Activated T-helper 1 cell treated with Interleukin-2 at 50 U/mL for 16 hours (primary cell): ENCODE measurements at places on chromosomes 4 and X.

DNA sequence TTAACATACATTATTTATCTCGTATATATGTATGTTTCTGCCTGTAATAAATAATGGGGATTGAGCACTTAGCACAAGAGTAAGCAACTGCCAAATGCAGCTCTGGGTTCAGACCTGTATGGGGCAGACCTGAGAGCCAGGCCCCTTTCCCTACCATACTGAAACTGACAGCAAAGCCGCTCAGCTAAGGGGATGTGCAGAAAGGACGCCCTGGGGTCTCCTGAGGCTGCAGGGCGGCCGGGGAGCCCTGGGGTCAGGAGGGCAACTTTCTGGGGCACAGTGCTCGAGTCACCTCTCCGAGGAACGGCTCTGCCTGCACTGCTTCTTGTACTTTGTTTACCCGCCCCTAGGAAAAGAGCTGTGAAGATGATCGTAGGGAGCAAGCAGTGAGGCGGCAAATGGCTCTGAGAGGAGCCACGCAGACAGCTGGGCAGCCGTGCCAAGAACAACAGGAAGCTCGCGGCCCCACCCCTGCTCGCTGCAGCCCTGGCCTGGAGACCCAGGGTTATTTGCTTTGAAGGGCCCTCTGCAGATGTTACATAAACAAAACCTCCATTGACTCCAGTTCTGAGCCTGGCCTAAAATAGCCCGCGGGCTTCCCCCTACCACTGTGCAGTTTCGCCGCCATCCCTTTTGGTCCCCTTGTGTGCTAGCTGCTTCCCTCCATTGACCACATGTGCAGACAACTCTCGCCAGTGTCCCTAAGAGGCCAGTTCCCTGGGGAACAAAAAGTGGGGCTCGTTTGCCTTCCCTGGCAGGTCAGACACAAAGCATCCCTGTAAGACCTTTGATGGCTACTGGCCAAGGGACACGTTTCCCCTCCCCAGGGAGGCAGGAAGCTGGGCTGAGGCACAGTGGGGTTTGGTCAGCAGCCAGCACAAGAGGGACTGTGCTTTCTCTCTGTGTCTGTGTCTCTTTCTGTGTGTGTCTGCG lies 111.3 kb upstream of the LNX1 start:
- no peak for DNase-seq

- DNase-seq = no peak
These were observed 890.0 kb upstream of the FRG1 start for GRCh38 chr4:189050643-189051042.

DNA sequence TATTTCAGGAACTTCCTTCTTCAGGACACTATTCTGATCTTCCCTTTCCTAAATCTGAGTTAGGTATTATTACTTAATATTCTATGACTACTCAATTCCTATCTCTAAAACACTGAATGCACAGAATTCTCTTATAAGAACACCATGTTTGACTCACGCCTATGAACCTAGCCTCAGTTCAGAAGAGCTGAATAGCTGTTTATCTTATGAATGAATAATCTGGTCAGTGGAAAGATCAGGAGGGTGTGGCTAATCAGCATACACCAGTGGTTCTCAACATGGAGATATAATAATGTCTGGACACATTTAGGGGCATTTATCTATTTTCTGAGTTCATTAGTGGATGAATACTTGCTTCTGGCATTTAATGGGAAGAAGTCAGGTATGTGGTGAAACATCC lies 24.2 kb downstream of the EPHA5 start:
- no peak for DNase-seq

DNA sequence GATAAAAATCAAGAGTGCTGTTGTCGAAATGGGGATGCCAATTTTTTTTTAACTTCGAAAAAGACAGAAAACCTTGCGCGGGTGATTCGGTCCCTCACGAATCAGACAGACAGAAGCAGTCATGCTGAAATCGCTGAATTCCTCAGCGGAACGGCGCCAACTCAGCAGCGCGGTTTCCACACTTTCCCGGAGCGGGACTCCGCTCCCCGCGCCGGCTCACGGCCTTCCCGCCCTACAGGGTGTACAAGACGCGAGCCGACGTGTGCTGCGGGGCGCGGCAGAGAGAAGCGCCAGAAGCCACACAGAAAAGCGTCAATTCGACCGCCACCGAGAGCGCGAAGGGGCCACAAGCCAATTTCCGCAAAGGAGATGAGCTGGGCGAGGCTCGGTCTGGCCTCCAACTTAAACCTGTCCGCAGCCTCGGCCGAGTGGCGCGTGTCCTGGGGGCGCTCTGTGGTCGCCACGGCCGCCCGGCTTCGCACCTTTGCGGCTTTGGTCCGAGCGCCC lies 1.3 kb downstream of the NEXMIF start:
- DNase-seq = no peak

GRCh38 chrX:24777660-24778059 lies 83.9 kb downstream of the POLA1 start:
- no peak for DNase-seq

DNA sequence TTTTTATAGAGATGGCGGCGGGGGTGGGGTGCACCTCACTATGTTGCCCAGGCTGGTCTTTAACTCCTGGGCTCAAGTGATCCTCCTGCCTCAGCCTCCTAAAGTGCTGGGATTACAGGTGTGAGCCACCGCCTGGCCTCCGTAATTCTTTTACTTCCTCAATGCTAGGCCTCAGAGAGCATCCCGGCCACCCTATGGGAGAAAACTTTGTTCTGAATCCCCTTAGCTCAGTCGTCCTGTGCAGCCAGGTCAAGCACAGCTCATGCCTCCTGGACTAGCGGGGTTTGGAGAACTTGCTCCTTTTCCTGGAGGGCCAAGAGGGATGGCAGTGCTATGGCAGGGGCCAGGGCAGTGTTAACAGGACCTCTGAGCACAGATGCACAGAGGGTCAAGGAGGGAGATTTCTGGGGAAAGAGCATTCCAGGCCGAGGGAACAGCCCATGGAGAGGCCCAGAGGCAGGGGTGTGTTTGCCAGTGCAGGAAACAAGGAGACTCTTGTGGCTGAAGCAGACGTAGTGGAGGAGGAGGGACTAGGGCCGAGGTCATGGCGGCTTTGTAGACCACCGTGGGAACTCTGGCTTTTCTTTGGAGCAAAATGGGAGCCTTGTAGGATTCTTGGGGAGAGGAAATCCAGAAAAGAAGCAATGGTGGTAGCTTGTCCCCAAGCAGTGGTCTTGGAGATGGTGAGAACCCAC lies 9.8 kb upstream of the TNIP2 start:
- no peak for DNase-seq

- no peak for DNase-seq
These were observed 646 bp downstream of the ABCB7 start for GRCh38 chrX:75155447-75155826.

GRCh38 chrX:13923845-13924244 lies 105.8 kb downstream of the GEMIN8 start:
- DNase-seq = no peak

- no peak for DNase-seq
These were observed 409 bp upstream of the MPP1 start for GRCh38 chrX:154805696-154806091.

DNA sequence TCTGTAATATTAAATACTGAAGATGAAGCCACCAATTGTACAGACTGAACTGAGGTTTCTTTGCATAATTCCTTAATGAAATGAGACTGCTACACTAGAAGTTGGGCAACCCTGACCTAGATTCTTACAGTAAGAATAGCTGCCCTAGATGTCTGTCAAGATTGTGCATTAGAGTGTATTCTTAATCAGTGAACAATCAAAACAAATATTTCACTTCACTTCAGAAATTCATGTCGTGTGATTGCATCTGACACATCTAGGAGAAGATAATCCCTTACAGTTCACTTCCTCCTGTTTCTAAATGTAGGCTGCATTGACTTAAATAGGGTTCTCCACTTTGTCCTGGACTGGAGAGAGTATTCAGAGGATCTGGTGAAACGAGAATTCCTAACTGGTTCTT lies 283.1 kb downstream of the HNRNPD start:
- DNase-seq = no peak

DNA sequence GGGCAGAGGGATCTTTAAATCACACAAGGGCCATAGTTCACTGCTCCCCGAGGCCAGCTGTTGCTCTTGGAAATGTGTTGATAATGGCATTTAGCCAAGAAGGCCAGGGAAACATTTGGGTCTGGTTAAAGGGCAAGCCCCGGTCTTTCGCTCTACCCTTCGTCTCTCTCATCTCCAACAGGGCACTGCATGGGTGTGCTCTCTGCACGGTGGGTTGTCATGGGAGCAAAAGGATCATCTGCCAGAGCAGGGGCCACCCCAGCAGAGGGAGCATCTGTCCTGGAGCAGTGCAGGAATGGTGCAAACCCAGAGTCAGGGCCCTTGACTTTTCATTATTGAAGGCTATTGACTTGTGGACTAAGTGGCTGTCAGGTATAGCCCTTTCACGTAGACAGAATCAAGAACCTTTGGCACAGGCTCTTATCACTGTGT lies 22.7 kb upstream of the PGRMC2 start:
- DNase-seq = no peak

GRCh38 chrX:10502961-10503360 lies 117.4 kb downstream of the MID1 start:
- no peak for DNase-seq

DNA sequence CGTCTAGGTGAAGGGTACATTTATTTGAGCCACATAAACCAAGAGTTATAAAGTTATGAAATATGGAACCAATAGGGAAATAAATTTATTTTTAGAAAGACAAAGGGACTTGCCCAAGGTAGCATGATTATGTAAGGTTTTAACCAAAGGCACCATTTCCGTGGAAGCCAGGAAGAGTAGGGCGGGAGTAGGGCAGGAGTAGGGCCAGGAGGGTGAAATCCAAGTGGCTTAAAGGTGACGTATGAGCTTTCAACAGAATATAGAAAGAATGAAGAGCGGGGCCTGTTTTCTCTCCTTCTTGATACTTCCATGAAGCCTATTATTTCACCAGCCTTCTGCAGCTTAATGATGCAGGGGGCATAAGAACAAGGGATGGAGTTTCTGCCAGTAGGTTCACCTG lies 91.7 kb upstream of the PNPLA4 start:
- DNase-seq = no peak

GRCh38 chr4:151015459-151016347 lies 619 bp upstream of the LRBA start:
- DNase-seq = peak; percentile 80

- no peak for DNase-seq
These were observed 84.1 kb upstream of the MAGEA4 start for GRCh38 chrX:151828439-151829080.

- DNase-seq = no peak
These were observed 15.8 kb downstream of the DCUN1D4 start for GRCh38 chr4:51858605-51859202.

GRCh38 chr4:82939414-82939813 lies 38.9 kb downstream of the THAP9 start:
- no peak for DNase-seq

GRCh38 chrX:72568406-72569092 lies 4.1 kb downstream of the HDAC8 start:
- no peak for DNase-seq

DNA sequence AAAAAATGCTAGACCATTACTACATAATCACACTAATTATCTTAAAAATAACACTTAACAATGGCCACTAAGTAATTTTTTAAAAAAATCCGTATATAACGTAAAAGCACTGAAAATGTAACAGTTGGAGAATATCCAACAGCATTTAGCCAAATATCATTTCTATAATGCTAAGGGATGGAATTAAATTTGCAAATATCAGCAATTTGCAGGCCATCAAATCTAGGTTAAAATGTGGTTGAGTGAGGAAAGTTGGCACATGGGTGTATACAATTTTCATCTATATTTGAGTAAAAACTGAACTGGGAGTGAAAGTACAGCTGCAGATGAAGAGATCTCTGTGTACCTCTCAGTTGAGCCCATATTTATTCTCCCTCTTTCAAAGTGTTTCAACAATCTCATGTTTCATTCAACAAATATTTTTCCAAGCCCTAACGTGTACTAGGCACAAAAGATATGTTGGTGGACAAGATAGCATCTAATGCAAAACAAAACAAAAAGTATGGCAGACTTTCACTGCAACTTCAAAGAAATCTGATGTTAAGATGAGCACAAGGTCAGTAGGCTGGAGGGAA lies 63.0 kb downstream of the MBNL3 start:
- no peak for DNase-seq

DNA sequence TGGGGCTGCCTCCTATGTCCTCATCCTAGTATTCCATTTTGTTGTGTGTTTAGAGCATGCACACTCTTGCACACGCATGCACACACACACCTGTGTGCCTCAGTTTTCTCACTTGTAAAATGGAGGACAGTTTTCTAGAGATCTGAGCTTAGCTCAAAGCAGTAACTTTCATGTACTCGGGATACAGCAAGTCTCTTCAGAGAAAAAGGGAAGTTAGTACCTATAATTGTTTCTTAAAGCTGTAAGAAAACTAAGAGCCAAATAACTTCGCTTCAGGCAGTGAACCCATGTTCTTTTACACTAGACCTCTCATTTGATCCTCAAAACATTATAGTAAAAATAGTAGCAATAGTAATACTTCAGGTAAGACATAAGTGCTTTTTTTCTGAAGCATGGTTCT lies 49.6 kb downstream of the KIT start:
- no peak for DNase-seq

DNA sequence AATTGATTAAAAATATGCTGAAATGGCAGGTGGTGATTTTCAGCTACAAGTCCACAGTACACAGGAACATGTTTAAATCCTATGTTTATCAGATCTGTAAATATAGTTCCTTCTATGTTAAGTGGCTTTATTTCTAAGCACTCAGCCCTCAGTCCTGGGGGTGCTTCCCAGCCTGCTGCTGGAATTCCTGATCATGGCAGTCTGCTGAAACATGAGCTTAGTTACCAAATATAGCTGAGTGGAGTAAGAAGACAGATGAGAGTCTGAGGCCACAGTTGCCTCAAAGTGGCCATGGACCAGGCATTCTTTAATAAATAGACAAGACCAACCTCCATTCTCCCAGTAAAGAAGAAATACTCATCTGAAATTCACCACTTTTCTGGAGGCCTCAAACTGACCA lies 17.1 kb upstream of the DDX60 start:
- DNase-seq = no peak

DNA sequence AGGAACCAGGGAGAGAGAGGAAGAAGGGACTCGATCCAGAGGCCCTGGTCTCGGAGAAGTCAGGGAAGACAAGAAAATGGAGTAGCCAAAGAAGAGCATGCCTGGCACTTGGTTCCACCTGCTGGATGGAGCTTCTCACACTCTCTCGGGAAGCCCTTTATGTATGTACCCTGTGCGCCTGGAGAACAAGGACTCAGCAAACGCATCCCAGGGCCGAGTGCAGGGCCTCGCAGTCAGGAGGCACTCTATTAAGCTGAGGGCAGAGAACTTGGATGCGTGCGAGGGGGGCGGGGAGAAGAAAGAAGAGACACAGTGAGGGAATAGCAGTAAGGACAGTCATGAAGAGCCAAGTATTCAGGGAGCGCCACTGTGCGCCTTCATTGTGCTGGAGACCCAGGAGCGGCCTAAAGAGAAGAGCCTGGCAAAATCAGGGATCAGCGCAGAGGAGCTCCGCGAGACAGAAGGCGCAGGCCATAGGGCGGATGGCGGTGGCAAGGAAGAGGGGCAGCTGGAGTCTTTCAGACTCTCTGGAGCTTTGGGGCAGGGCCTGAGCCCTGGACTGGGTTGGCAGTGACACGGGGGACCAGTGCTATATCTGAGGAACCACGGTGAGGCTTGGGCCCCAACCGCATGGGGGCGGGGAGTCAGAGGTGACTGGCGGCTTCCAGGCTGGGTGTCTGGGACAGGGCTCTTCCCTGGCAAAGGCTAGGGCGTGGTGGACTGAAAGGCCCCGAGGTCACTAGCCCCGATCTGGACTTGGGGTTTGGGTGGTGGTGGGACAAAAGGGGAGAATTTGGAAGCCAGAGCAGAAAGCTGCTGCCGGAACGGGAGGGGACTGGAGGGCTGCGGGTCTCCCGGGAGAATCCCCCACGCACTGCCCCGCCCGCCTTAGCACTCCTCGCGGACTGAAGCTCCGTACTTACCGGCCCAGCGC lies 1.9 kb upstream of the SEPTIN6 start:
- DNase-seq = no peak
